ENCODE measurements at places on chromosomes 16 and 17.

DNA sequence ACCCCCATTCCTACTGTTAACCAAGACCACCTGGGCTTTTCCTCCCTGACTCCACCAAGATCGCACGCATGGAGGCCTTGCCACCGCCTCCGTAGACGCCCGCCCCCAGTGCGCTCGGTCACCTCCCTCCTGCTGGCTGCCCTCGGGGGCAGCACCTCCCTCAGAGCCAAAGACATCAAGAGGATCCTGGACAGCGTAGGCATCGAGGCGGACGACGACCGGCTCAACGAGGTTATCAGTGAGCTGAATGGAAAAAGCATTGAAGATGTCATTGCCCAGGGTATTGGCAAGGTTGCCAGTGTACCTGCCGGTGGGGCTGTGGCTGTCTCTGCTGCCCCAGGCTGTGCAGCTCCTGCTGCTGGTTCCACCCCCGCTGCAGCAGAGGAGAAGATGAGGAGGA is 1.2 kb downstream of the EFCAB3 start:
- no peak for DNase-seq

DNA sequence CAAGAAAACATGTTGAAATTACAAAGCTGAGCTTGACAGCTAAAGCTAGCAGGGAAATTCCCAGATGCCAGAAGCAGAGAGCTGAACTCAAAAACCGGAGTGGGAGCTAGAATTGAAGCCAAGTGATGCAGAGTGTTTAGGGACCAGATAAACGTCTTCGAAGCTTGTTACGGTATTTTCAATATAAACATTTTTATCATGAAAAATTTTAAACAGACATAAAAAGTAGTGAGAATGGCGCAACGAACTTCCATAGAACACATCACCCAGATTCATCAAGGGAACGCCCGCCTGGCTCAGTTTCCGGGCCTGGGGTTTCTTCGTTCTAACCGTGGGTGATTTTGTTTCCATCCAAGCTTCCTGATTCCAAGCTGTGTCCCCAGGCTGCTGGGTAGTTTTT is 18.1 kb downstream of the SPNS2 start:
- DNase-seq: peak; percentile 76

GRCh38 chr16:52545222-52545897 is 1.6 kb downstream of the TOX3 start:
- no peak for DNase-seq

DNA sequence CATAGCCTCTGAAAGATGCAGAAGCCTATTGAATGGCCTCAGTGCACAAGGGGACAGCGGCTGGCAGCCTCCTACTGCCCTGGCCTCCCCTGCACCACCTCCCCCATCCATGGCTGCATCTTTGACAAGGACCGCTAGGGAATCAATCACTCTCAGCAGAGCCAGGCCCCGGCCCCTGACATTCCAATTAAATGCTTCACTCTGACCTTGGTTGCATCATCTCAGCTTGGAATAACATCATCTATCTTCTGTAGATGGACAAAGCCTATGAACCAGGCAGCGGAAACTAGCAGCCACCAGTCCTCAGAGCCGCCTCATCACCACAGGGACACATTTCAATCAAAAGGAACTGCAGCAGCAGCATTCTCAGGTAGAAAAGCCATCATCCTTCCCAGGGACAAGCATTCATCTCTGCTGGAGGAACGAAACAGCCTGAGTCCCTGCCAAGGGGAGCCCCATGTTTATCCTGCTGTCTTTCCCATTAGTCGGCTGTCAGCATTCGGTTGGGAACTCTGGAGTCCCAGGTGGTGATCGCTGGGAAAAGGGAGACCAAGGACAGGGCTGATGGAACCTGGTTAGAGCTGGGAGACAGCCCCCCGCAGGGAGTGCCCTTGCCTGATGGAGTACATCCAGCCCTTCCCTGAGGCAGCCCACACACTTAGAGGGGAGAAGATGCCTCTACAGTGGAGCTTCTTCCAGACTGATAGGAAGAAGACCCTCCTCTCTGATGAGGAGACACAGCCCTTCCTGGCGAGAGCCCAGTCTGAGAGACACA is 11.5 kb upstream of the TMEM132E start:
- DNase-seq: no peak
